Kidney (tissue), 22 donors: ENCODE measurements at places on chromosomes 6 and 20. TPM values are rescaled to one million over a fixed set of nuclear protein-coding genes. Genes with fewer than 3 reads are reported as not detected.

DNA sequence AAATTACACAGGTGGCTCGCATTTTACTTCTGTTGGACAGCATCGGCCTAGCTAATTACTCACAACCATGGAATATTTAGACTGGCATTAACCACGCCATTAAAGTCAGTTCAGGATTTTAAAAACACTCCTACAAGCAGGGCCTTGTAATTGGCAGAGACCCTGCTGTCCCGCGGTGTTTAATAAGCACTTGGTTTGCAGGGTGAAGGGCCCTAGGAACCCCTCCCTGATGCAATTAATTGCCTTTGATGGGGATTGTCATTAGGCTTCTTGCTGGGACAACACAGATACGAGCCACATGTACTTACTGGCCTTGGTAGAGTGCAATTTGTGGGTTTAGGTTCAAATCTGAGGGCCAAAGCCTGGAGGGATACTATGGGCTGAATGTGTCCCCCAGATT lies 7.8 kb upstream of the VSTM2L start:
- H3K27me3 ChIP-seq: no peaks in the 10 kb centered on the region
- H3K4me1 ChIP-seq: no peaks in the 10 kb centered on the region
- H3K27ac ChIP-seq: no peak overlapping the region
- no peak overlapping the region for H3K4me3 ChIP-seq

GRCh38 chr6:157531986-157532365 lies 151.0 kb downstream of the ZDHHC14 start:
- H3K27ac ChIP-seq: no peak overlapping the region
- no peak overlapping the region for H3K4me3 ChIP-seq
- H3K27me3 ChIP-seq: no peaks in the 10 kb centered on the region
- no peaks in the 10 kb centered on the region for H3K36me3 ChIP-seq
- no peak for DNase-seq
- peaks cover 6% of the 10 kb centered on the region for H3K4me1 ChIP-seq

DNA sequence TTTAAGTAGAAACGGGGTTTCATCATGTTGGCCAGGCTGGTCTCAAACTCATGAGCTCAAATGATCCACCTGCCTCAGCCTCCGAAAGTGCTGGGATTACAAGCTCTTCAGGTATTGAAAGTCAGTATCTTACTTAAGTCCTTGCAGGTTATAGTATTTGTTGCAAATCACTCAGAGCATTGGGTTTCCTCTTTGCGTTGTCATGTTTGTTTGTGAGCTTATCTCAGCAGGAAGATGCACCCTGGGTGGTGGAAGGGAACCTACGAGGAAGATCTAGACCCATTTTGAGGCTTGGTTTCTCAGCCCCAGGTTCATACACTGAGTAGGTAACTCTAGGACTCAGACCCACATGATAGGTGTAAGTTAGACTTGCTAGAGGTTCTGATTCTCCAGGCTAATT lies 18.6 kb downstream of the MYH7B start:
- no peak for DNase-seq
- H3K27ac ChIP-seq: no peak overlapping the region
- no peaks in the 10 kb centered on the region for H3K4me1 ChIP-seq
- no peaks in the 10 kb centered on the region for H3K36me3 ChIP-seq

DNA sequence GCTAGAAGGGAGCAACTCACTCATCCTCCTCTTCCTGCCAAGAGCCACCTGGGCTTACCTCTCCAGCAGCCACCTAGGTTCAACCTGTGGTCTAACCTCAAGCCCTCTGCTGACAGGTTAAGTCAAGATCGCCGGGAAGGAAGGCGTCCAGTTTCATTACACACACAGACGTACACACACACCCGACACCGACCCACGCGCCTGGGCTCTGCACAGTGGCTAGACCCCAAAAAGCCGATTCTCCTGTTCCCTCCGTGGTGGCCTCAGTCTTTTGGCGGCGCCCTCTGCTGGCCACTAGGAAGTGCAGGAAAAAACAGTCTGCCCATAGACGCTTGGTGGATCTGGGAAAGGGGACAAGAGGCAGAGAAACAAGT lies 52.8 kb downstream of the MRPL14 start:
- H3K4me1 ChIP-seq: peaks cover 18% of the 10 kb centered on the region
- H3K27ac ChIP-seq: no peak overlapping the region
- no peaks in the 10 kb centered on the region for H3K36me3 ChIP-seq
- DNase-seq: no peak
- H3K4me3 ChIP-seq: no peak overlapping the region
- no peaks in the 10 kb centered on the region for H3K27me3 ChIP-seq

DNA sequence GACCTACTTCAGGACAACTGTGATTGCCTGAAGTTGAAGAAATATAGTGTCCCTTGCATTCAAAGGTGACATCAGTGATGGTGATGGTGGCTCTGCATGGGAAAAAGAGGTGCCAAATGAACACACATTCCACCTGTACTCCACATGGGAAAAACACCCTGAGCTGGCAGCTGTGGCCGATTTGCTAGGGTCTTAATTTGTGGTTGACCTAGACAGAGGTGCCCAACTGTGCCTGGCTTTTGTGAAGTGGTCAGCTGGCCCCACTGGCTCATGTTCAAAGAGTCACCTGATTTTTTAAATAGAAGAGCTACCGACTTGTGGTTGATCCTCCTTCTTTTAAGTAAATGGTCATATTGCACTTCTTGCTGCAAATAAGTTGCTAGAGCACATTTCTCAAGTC lies 7.6 kb upstream of the GCNT2 start:
- H3K4me3 ChIP-seq: no peak overlapping the region
- H3K27ac ChIP-seq: no peak overlapping the region
- H3K4me1 ChIP-seq: peaks cover 3% of the 10 kb centered on the region
- no peak for DNase-seq
- no peaks in the 10 kb centered on the region for H3K36me3 ChIP-seq

GRCh38 chr20:46562373-46563169 lies 12.1 kb upstream of the OCSTAMP start:
- DNase-seq: no peak
- peak overlapping the region; percentile 29 for H3K4me3 ChIP-seq
- H3K27ac ChIP-seq: peak overlapping the region; percentile 9
- no peaks in the 10 kb centered on the region for H3K4me1 ChIP-seq

- H3K4me1 ChIP-seq: no peaks in the 10 kb centered on the region
- no peaks in the 10 kb centered on the region for H3K27me3 ChIP-seq
- no peaks in the 10 kb centered on the region for H3K36me3 ChIP-seq
- DNase-seq: no peak
Measured at GRCh38 chr6:129615496-129615895, 94.5 kb downstream of the ARHGAP18 start.

GRCh38 chr6:135012349-135012748 lies 42.3 kb downstream of the HBS1L start:
- H3K36me3 ChIP-seq: no peaks in the 10 kb centered on the region
- no peaks in the 10 kb centered on the region for H3K4me1 ChIP-seq
- no peak for DNase-seq
- no peak overlapping the region for H3K27ac ChIP-seq
- H3K4me3 ChIP-seq: no peak overlapping the region

GRCh38 chr6:1966713-1967112 lies 278.7 kb downstream of the GMDS start:
- H3K27ac ChIP-seq: no peak overlapping the region
- no peak for DNase-seq
- no peak overlapping the region for H3K4me3 ChIP-seq
- no peaks in the 10 kb centered on the region for H3K27me3 ChIP-seq
- no peaks in the 10 kb centered on the region for H3K36me3 ChIP-seq
- peaks cover 2% of the 10 kb centered on the region for H3K4me1 ChIP-seq

- no peaks in the 10 kb centered on the region for H3K36me3 ChIP-seq
- no peak overlapping the region for H3K27ac ChIP-seq
- no peaks in the 10 kb centered on the region for H3K4me1 ChIP-seq
- DNase-seq: no peak
Measured at GRCh38 chr6:121608270-121608669, 172.8 kb downstream of the GJA1 start.

The UBE2V1 gene
- total RNA-seq: 99.1 TPM

The ZC2HC1B gene
- total RNA-seq: not detected

The C20orf96 gene
- total RNA-seq: 9.4 TPM

The SLC22A2 gene
- 27.9 TPM for total RNA-seq

The ANGPT4 gene
- 0.57 TPM for total RNA-seq

The DYNLRB1 gene
- total RNA-seq: 185 TPM

The CTCFL gene
- total RNA-seq: not detected

The TRIM10 gene
- 0.79 TPM for total RNA-seq
